ENCODE measurements at places on chromosomes 1 and 21.
A peak's percentile ranks its signal among the peaks of the same experiment; 100 is the strongest.

DNA sequence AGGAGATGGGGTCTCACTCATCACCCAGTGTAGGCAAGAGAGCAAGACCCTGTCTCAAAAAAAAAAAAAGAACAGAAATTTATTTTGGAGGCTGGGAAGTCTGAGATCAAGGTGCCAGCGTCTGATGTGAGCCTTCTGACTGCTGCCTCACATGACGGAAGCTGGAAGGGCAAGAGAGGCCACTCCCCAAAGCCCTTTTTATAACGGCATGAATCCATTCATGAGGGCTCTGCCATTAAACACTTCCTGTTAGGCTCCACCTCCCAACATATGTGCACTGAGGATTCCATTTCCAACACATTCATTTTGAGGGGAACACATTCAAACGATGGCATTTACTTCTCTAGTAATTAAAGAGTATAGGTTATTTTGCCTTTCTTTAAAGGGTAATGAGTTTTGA, 50.9 kb upstream of the C1orf198 start:
- DNase-seq, result no peak

DNA sequence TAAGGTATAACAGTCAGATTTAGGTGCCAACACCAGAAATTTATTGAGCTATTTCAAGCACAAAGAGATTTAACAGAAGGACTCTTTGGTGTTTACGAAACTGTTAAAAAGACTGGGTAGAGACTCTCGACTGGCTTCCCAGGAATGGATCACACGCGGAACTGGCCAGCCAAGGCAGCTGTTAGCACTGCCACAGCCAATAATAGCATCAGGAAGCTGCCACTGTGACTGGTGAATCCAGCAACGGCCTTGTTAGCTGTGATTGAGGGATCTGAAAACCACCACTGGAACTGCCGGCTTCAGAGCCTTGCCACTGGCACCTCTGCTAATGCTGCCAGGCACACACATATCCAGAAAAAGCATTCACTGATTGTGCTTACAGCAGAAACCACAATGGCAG, 10.6 kb upstream of the SIM2 start:
- DNase-seq, result no peak

DNA sequence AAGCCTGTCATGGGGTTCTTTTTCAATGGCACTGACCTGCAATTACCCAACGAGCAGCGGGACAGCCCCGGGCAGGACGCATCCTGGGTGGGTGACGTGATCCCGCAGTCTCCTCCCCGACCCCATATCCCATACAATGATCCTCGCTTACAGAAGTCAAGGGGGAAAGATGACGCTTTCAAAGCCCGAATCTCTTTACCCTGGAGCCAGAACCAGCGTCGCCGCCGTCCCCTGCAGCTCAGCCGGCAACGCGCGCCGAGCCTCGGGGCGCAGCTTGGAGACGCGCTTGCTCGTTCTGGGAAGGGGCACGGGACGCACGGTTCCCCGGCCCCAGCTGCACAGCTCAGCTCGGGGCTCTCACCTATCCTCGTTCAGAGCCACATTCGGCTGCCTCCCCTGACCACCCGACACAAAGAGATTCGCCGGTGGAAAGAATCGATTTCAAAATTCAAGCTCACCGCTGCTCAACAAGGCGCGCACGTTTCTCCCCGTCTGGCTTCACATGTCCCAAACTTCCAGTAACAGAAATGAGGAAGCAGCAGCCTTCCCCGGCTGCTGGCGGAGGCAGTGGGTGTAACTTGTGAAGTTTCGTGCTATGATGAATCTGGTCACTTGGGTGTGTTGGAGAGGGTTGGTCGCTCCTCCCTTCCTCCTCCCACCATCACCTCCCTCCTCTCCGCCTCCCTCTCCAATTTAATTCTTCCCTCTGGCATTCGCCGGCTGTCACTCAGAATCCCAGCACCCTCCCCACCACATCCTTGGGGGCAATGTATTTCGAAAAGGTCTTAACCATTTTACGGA, at the start of gene TIAM1:
Gene TIAM1 (minus strand): TSS at position 582 of the 801 bp plus-strand sequence. CDS start 77,289 bp downstream, outside the sequence.
- DNase-seq, result peak; percentile 81

GRCh38 chr1:183185941-183186490, at the start of gene LAMC2:
Gene LAMC2, plus strand, starts transcription at chr1:183186264. Its CDS starts 89 bp downstream, at chr1:183186353.
- DNase-seq, result peak; percentile 63

DNA sequence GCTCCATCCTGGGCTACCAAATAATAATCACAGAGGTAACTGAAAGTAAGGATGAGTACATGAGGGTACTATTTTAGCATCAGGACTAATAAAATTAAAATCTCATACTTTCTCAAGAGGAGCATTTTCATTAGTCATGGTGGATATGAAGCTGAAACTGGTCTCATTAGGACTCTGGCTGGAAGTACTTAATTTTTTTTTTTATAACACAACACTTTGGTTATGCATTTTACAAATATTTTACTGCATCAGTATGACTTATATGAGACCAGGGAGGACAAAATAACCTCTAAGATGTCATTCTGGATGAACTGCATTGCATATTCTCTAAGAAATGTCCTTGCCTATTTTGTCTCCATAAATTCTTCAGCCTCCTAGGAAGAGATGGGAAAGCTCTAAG, 290.9 kb downstream of the HLX start:
- no peak for DNase-seq

GRCh38 chr1:1432951-1433803, 2.3 kb upstream of the VWA1 start:
- peak; percentile 85 for DNase-seq

GRCh38 chr1:228045405-228045804, 37.1 kb upstream of the ARF1 start:
- no peak for DNase-seq

DNA sequence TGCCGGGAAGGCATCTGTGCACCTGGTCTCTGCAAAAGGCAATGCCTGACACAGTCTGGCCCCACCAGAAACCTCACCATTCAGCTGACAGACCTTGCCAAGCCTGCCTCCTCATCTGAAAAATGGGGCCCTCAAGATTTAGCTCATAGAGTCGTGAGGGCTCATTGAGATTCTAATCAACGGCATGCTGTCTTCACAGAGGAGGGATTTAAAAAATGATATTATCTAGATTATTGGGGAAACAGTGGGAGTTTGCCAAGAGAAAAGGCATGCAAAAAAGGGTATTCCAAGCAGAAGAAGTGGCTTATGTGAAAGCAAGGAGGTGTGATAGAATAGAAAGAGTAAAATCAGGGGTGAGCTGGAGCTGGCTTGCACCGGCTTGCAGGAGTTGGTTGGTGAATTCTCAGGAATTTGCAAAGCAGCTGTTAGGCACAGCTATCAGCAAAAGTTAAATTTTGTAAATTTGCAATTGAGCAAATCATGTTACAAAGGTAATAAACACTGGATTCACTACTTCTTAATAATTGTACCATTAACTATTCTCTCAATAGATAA, 91.7 kb upstream of the WNT4 start:
- peak; percentile 2 for DNase-seq

DNA sequence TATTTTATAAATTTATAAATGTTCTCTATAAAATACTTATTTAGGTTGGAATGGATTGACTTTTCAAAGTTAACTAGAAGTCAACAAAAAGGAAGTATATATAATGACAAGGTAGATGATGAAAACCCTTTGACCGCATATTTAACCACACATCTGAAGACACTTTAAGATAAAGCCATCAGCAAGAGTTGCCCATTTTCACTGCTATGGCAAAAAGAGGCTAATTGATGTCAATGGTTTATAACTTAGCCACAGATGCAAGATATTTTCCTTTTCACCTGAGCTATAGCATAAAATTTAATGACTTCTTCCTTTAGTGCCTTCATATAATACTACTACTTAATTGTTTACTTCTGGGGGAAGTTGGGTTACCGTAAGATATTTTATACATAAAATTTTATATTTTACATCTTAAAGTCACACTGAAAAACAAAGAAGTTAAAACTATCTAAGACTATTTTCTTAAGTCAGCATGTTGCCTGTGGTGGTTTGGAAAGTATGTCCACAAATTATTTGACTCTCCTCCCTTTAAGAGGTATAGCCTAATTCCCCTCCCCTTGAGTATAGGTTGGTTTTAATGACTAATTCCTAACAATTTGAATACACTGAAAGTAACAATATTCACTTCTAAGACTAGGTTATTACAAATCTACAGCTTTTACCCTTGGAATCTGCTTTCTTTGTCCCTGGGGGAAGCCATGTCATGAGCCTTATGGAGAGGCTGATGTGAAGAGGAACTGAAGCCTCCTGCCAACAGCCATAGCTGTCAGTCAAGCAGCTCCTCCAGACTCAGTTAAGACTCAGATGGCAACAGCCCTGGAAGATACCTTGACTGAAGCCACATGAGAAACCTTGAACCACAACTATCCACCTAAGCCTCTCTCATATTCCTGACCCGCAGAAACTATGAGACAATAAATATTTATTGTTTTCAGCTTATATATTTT, 40.3 kb upstream of the LRRC8B start:
- DNase-seq, result no peak

DNA sequence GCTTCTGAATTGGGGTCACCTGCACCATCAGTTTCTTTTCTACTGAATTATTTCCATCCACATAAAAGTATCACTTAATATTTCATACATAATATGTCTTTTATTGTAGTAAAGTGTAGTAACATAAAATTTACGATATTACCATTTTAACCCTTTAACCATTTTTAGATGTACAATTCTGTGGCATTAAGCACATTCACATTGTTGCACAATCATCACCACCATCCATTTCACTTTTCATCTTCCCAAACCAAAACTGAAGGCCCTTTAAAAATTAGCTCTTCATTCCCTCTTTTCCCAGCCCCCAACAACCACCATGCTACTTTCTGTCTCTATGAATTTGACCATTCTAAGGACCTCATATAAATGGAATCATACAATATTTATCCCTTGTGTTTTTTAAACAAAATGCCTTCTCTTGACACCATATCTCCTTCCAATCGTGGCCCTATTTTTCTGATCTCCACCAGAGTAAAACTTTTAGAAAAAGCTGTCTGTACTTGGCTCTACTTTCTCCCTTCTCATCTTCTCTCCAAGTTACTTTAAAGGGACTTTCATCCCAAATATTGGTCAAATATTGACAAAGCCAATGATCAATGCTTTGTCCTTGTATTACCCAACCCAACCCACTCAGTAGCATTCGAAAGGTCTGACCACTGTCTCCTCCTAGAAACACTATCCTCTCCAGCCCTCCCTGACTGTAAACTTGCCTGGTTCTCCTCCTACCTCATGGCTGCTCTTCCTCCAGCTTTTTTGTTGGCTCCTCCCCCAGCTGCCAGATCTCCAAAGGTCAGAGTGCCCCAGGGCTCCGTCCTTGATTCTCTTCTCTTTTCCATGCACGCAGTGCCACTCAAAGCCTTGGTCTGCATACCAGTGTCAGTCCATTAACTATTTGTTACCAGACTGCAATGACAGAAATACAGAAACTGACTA, 44.7 kb downstream of the SLC30A10 start:
- DNase-seq, result no peak

- DNase-seq, result peak; percentile 71
Observed at GRCh38 chr1:115302390-115302961, 35.6 kb downstream of the NGF start.

DNA sequence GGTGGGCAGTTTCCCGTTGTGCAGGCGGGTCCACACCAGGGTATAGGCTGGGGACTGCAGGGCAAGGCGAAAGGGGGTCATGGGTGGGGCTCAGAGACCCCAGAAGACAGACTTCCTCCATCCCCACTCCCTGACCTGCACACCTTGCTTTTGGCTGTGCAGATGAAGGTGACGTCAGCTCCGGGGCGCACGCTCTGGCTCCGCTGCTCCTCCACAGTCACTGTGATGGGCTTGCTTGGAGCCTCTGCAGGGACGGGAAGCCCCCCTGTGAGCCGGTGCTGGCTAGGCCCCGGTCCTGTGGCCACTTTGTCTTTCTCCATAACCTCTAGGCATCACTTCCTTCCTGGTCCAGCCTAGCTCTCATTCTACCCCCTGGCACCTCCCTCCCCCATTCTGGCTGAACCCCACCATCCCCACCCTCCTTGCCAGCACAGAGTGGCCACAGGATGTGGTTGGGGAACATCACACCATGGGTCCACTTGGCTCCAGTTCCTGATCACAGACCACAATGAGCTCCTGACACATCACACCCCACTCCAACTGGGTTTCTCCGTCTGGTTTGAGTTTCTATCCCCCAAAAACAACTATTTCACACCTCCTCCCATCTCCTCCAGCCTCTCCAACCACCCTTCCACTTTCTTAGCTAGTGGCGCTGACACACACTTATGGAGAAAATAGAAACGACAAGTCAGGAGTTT, 45.2 kb downstream of the LDLRAD2 start:
- peak; percentile 59 for DNase-seq

DNA sequence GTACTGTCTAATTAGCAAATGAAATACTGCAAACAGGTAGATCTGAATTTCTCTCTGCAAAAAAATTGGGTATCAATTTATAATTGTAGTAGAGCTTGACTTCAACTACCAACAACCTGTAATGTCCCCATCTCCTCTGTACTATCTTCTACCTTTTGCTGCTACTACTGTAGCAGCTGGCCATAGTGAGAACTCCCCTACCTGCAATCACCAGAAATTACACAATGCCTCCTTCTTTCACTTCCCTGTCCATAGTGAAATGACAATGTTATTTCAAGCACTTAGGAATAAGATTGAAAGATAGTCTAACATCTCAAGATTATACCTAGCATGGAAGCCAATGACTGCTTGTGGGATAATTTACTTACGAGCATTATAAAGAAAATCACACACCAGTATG, 100.4 kb downstream of the ACBD6 start:
- DNase-seq, result no peak

Measured in right cardiac atrium (tissue), 5 donors.